Naive thymus-derived CD8-positive, alpha-beta T cell (primary cell): ENCODE measurements at places on chromosomes 1 and 21.

- no peak for DNase-seq
Observed at GRCh38 chr1:1922956-1923833, 4.1 kb upstream of the TMEM52 start.

DNA sequence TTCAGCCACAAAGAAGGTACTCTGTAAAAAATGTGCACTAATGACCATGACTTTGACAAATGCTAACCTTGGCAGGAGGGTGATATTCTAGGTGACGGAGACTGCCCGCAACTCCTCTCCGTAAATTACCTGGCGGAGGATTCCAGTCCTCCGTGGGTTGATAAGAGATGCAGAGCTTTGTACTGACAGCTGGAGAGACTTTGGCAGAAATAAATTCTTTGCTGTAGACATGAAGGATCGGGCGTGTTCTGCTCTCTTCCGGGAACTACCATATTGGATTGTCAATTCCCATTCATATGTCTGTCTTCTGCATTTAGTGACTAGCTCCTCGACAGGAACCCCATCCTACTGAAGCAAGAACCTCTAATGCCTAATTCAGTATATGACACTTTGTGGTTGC is 158.3 kb upstream of the KAZN start:
- DNase-seq = no peak

GRCh38 chr1:2314273-2314802 is 77.0 kb downstream of the MORN1 start:
- peak; percentile 48 for DNase-seq

DNA sequence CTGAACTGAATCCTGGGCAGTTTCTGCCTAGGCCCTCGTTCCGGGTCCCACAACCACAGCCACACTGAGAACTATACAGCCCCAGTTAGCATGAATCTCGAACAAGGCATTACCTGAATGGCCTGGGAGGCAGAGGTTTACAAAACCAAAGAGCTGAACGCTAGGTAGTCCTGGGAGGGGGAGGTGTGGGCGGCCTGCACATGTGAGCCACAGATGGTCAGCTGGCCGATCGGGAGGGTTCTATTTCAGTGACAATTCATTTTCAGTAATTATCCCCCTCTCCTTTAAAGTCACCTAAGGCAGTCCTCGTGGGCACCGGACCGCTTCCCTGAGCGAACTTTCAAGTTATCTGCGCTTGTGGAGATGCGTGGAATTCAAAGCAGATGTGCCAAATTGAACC is 111.9 kb downstream of the GLIS1 start:
- no peak for DNase-seq

DNA sequence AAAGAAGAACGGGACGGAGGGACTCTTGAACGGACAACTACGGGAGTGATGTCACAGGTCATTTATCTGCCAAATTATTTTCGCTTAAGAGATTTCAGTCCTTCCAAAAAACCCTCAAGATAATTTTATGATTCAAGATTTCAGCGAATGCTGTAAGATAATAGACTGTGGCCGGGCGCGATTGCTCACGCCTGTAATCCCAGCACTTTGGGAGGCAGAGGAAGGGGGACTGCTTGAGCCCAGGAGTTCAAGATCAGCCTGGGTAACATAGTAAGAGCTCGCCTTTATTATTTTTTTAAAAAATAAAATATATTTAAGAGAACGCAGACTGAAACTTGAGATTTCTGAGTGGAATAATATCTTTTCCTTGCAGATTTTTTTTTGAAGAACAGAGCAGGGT is 609 bp downstream of the RWDD2B start:
- DNase-seq = no peak

DNA sequence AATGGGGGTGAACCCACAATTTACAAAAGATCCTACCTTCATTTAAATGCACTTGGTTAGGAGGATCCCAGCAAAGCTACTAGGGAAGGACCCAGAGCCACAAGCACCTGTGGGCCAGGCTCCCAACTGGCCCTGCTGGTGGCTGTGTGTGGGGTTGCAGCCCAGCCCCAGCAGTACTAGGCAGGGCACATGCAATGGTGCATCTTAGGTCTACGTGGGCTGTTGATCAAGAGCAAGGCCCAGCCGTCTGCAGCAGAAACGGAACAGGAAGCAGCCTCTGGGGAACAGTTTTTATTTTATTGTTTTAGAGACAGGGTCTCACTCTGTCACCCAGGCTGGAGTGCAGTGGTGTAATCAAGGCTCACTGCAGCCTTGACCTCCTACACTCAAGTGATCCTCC is 134.1 kb upstream of the RAB4A start:
- DNase-seq = no peak

- no peak for DNase-seq
Observed at GRCh38 chr1:22154626-22155025, 11.7 kb upstream of the WNT4 start.

GRCh38 chr1:240031009-240031408 is 60.7 kb upstream of the FMN2 start:
- no peak for DNase-seq

DNA sequence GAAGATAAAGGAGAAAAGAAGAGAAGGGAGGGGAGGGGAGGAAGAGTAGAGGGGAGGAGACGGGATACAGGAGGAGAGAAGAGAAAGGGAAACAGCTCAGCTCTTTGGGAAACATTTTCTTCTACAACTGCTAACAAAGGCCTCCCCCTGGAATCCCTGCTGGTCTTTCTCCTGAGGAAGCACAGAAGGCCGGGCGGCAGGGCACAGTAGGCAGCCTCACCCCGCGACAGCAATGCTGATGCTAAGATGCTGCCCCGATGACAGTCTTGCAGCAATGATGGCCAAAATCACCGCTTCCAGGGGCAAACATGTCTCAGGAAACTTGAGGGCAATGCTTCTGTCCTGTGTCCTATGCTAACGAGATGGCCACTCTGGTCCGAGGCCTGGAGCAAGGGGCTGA is 5.2 kb downstream of the KIAA2013 start:
- DNase-seq = no peak

GRCh38 chr1:113581323-113581722 is 178.0 kb downstream of the PHTF1 start:
- DNase-seq = no peak

DNA sequence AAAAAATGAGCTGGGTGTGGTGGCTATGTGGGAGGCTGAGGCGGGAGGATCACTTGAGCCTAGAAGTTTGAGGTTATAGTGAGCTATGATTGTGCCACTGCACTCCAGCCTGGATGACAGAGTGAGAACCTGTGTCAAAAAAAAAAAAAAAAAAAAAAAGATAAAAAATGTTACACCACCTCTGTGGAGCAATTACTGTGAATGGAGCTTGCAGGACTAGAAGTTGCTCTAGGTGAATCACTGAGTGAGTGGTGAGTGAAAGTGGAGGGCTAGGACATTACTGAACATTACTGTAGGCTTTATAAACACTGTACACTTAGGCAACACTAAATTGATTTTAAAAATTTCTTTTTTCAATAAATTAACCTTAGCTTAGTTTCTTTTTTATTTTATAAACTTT is 21.9 kb downstream of the TLCD4 start:
- no peak for DNase-seq

DNA sequence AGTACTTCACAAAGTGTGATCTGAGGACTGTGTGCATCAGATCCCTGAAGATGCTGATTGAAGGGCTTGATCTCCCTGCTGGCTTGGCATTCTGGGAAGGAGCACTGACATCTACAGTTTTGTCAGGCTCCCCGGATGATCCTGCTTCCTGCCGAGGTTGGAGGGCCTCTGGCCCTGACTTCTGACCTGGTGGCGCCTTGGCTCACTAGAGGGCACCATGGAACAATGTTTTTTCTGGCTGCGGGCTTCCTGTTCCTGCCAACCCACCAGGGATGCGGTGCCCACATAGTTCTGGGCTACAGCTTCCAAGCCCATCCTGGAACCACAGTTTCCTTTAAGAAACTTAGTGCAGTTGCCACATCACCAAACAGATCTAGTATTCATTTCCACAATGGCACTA is 38.8 kb upstream of the RASAL2 start:
- DNase-seq = no peak

GRCh38 chr1:223233410-223234169 is 90.5 kb upstream of the TLR5 start:
- no peak for DNase-seq

DNA sequence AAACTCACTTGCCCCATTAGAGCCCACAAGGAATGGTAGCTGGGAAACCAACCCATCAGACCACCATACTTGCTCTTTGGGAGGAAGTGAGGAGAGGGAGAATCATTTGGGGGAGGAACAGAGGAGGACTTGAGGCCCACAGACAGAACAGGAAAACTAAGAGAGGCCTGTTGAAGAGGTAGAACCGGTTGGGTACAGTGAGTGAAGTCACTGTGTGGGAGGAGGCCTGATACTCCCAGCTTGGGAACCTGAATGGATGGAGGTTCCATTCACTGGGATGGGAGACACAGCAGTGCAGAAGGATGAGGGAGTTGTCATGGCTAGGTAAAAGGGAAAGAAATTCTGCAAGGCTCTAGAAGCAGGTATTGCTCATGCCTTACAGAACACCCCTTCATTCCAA is 63.4 kb upstream of the PSEN2 start:
- DNase-seq = no peak

- no peak for DNase-seq
Observed at GRCh38 chr21:44767834-44768831, 33.5 kb downstream of the UBE2G2 start.

DNA sequence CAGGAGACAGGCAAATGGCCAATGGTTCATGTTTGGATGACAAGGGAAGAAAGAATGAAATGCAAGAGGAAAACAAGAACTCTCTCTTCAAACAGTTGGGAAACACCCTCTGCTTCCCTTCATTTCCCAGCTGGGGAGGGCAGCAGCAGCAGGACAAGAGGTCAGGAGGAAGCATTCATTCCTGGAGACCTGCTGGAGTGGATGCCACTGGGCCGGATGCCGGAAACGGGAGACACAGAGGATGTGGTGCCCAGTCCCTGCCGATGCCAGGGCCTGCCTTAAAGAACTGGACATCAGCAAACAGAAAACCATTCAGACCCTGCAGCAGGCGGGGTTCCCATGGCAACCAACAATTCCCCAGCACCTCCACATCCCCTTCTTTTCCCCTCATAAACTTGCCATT is 102.3 kb upstream of the ZNF648 start:
- no peak for DNase-seq

- no peak for DNase-seq
Observed at GRCh38 chr1:150484861-150485260, 2.4 kb upstream of the TARS2 start.

GRCh38 chr1:228369608-228370438 is 36.8 kb downstream of the TRIM11 start:
- peak; percentile 36 for DNase-seq

DNA sequence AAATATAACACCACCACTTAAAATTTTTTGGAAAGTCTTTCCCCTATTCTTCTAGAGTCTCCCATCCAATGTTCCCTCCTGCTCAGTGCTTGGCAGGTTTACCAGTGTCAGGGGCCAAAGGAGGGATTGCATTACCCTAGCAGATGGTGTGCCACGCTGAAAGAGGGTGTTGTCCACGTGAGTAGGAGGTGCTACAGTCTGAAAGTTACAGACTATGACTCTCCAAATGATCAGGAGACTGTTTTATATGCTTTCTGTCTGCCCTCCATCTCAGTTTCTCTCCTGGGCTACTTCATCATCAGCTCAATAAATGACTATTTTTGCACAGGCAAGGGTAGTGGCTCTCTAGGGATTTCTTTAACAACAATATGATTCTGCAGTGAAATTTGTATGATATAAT is 31.3 kb upstream of the ANGPTL7 start:
- no peak for DNase-seq

DNA sequence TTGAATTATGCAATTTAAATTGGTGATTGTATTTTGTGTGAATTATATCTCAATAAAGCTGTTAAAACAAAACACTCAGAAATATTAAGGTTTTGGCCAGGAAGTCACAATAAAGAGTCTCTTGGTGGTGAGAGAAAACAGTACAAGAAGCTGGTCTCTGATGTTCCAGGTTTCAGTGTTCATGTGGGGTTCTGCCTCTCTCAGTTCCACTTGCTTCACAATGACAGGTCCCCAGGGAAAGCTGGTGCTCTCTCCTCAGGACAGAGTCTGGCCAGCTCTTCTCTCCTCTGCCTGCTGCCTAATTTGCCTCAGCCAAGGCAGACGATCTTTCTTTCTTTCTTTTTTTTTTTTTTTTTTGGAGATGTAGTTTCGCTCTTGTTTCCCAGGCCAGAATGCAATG is 342.9 kb upstream of the PLXNA2 start:
- DNase-seq = no peak

GRCh38 chr1:9086045-9086444 is 16.6 kb upstream of the SLC2A5 start:
- no peak for DNase-seq

DNA sequence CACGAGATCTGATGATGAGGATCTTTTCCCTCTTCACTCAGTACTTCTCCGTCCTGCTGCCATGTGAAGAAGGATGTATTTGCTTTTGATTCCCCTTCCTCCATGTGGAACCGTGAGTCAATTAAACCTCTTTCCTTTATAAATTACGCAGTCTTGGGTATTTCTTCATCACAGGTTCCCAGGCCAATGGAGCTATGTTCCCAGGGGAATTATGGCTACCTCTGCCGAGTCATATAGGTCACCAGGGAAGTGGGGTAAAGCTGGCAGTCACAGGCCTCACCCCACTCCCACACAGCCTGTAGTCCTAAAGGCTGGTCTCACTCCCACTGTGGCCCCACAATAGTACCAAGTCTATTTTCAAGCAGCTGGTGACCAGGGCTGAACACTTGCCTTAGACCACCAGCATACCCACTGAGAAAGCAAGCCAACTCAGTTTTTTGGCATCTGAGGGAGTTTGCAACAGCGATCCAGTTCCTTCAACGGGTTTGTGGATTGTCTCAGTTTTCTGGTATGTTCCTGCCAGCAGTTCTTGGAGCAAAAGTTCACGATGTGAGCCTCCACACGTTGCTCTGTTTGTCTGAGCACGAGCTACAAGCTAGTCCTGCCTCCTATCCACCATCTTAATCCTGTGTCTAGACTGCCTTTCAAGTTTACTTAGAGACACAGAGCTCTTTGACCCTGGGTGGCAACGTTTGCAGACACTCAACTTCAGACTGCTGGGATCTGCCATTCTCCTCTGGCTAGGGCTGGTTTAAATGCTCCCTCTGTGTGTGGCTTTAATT is 104.5 kb downstream of the CENPF start:
- no peak for DNase-seq

- DNase-seq = no peak
Observed at GRCh38 chr1:28417926-28418637, 48.5 kb downstream of the PHACTR4 start.

DNA sequence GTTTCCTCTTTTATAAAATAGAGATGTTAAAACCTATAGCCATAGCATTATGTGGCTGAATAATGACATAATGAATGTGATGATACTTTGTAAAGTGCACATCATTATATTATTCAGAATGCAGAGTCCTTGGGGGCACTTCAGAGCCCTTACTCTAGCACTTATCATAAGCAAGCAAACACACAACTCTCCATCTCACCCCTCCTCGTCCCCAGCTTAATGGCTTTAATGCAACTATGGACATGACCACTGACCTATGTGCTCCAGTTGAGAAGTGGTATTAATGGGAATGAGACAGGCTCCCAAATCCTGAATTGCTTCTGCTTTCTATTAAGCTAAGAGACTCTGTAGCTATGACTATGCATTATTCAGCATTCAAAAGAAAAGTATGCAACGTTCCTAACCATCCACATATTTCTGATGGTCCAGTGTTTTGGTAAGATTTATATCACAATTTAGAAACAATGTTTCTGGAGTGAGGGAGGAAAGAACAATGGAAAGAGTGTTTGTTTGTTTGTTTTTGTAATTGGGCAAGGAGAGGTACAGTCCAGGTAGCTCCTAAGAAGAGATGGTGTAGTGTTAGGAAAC is 194.0 kb upstream of the PLXNA2 start:
- DNase-seq = no peak
